Lung microvascular endothelial cell (primary cell): ENCODE measurements at places on chromosomes 1 and 21. TPM values are rescaled to one million over a fixed set of nuclear protein-coding genes. Genes with fewer than 3 reads are reported as not detected.

The PTPRU gene
- 1.8 and 2.6 TPM in 2 replicates for total RNA-seq

The MPL gene
- under 0.01 TPM in 1 of 2 replicates, not detected in the other for total RNA-seq

The NDUFS2 gene
- 130 and 147 TPM in 2 replicates for total RNA-seq

The SHISAL2A gene
- not detected in 2 replicates for total RNA-seq

The DCLRE1B gene
- total RNA-seq: 1.4 and 1.5 TPM in 2 replicates

The MARK1 gene
- 0.65 and 2.2 TPM in 2 replicates for total RNA-seq

The DEPDC1 gene
- total RNA-seq: 1.8 and 7.6 TPM in 2 replicates

The ANXA9 gene
- total RNA-seq: not detected in 2 replicates
